NCI-H748 treated with DMSO at 0.1 percent for 48 hours (cell line): ENCODE measurements at places on chromosomes 2 and 18.

GRCh38 chr2:2181493-2181892 lies 149.6 kb downstream of the MYT1L start:
- DNase-seq: no peak

- DNase-seq: peak; percentile 8
Measured at GRCh38 chr2:68925295-68925896, 27.3 kb downstream of the GKN2 start.

DNA sequence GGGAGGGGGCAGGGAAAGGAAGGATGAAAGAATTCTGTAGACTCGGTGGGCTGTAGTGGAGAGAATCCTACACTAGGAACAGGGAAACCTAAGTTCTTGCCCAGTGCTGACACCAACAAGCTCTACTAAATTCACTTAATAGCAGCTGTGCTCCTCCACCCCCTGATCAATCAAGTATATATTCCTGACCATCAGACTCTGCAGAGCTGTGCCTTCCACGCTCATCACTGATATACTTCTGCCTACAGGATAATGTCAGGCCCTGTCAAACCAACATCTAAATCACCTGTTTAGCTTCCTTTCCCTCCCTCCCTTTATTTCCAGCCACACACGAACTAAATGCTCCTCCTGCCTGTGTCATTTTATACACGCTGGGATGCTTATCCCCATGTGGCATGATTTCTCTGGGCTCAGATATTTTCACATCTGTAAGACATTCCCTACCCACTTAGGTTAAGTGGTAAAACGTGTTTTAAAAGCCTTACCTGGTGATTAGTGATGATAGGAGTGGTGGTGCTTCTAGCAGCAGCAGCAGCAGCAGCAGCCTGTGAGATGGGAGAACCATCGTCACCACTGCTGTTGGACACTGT lies 301.9 kb downstream of the LRRTM1 start:
- DNase-seq: no peak

GRCh38 chr2:222701721-222702131 lies 30.3 kb downstream of the MOGAT1 start:
- DNase-seq: no peak

GRCh38 chr2:98555696-98556095 lies 52.6 kb downstream of the COA5 start:
- DNase-seq: no peak

DNA sequence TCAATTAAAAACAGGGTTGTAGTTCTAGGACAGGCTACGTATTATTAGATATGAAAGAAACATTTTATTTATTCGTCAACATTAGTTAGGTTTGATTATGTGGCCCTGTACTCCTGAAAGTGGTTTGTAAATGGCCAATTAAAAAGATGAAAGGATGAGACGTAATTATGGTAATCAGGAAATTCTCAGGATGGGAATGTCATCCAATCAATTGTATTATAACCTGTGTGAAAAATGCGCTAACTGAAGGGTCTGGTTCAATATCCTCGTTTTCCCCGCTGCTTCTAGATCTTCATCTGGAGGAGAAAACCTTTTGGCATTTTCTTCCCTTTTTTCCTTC lies 5.6 kb upstream of the C18orf32 start:
- no peak for DNase-seq

DNA sequence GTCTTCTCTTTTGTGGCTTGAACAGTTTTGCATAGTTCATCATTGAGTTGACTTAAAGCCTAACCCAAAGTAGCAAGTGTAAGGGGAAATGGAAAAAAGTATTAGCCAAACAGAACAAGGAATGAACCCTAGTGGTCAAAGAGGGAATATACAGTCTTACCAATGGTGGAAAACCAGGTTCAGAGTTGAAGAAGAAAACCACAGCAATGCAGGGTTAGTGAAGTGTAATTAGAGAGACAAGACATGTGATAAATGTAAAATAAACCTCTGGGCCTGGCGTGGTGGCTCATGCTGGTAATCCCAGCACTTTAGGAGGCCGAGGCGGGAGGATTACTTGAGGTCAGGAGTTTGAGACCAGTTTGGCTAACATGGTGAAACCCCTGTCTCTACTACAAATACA lies 2.4 kb downstream of the TTN start:
- DNase-seq: peak; percentile 5

- peak; percentile 94 for DNase-seq
Measured at GRCh38 chr2:41000906-41001305, 549.0 kb upstream of the SLC8A1 start.

- no peak for DNase-seq
Measured at GRCh38 chr2:192735447-192735846, 540.7 kb upstream of the TMEFF2 start.

- no peak for DNase-seq
Measured at GRCh38 chr2:107174171-107174570, 288.2 kb upstream of the ST6GAL2 start.

DNA sequence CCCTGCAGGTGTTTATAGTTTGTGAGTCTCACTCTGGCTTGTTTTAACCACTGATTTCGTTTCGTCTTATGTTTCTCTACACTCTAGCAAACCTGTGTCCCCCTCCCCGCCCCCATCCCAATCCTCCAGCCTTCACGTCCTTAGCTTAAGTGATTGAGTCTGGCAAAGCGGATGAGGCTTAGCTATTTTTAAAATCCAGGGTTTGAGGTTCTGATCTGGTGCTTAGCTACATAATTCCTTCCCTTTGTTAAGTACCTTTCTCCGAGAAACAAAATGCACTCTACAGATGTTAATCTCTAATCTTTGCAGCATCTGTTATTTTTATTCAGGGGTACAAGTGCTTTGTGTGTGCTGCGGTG lies 7.8 kb downstream of the AGAP1 start:
- DNase-seq: no peak

DNA sequence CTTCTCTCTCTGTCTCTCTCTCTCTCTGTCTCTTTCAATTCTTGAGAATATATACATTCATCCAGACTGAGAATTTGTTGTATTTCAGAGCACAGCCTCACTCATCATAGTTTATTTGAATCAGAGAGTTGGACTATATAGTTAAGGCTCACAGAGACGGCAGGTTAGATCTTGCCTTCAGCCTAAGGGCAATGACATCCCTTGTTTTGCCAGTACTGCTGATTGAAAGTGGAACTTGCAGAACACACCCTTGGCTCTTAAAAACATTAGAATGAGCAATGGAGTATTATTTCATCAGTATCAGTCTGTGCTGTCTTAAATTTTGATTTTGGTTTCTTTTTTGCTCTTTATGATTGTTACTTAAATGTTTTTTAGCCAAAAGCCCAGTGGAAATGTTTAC lies 62.0 kb upstream of the DSG1 start:
- DNase-seq: no peak

- DNase-seq: no peak
Measured at GRCh38 chr2:199955007-199955338, 318 bp downstream of the TYW5 start.

GRCh38 chr2:83016343-83017110 lies 1442.6 kb downstream of the SUCLG1 start:
- no peak for DNase-seq

DNA sequence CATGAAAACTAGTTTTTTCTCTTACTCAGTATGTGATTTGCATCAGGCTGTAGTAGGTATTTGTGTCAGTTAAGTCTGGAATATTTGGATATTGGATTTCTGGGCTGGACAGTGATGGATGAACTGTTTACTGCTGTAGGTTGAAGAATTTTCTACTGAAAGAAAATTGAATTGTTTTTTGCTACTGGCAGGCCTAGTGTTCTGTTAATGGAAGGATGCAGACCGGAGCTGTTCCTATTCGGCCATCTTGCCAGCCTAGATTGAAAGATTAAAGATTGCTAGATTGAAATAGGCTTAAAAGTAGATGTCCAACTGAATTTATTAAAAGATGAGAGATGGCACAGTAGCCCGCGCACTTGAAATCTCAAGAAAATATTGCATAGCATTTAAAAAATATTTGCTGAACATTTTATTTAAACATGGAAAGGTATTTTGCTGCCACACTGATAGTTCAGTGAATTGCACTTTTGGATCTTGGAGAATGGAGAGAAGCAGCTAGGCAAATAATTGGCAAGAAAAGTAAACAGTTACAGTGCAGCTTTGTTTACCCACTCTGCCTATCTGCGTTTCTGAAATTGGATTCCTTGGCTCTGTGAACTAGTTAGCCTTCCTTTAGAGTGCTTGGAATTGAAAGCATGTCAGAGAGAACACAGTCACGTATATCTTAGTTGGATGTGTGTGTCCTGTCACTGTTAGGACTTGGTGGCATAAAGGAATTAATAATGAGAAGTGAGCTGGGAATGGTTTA lies 54.1 kb downstream of the EPB41L5 start:
- DNase-seq: peak; percentile 58

GRCh38 chr2:207434306-207434705 lies 95.5 kb upstream of the CREB1 start:
- DNase-seq: no peak

- DNase-seq: no peak
Measured at GRCh38 chr2:96897491-96898134, 27.7 kb upstream of the SEMA4C start.
